ENCODE measurements at places on chromosomes 3 and 15.

DNA sequence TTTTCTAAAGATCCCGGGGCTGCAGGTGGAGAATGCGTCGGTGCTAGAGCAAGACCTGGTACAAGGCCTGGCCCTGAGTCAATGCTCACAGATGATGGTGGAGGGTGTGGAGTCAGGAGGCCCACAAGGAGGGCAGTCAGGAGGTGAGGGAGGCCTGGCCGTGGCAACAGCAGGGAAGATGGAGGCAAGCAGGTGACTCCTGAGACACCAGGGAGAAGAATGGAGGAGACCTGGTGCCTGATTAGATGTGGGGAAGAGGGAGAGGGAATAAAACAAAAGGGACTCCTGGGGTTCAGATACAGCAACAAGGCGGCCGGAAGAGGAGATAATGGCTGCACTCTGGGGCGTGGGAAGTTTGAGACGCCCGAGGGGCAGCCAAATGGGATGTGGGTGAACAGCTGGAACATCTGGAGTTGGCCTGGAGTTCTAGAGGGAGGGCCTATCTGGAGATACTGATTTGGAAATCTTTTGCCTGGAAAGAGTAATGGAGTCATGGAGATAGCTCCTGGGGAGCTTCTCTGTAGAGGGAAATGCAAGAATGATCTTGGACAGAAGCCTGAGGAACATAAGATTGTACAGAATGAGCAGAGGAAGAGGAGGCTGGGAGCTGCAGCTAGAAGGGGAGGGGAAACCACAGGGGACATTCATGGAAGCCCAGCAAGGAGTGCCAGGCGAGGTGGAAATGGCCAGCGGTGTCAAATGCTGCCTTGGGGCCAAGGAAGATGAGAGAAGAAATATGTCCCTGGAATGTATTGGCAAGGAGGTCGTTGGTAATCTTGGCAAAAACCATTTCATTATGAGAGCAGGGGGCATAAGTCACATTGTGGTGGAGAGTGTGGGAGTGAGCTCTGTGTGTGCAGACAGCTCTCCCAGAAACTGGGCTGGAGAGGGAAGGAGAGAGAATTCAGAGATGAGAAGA lies 67.5 kb upstream of the CORO2B start:
- DNase-seq = no peak

DNA sequence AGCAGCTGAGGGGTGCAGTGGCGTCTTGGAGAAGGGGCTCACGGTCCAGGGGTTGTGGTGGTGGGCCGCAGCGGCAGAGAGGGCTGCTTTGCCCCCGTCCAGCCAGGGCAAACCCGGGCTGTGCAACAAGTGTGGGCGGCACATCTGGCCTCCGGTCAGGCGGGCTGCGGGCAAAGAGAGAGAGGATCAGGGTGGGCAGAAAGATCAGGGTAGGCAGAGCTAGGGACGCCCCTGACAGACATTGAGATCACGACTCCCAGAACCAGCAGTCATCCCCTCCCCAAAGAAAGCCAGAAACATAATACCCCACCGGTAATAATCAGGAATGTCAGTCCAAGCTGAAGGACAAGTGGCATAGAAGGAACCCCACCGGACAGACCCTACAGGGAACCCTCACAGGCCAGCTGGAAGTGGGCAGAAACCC lies 6.8 kb downstream of the GATA2 start:
- DNase-seq = no peak

GRCh38 chr3:76820481-76820880 lies 219.4 kb upstream of the ROBO2 start:
- DNase-seq = no peak

GRCh38 chr3:66053550-66054094 lies 14.9 kb upstream of the MAGI1 start:
- no peak for DNase-seq

DNA sequence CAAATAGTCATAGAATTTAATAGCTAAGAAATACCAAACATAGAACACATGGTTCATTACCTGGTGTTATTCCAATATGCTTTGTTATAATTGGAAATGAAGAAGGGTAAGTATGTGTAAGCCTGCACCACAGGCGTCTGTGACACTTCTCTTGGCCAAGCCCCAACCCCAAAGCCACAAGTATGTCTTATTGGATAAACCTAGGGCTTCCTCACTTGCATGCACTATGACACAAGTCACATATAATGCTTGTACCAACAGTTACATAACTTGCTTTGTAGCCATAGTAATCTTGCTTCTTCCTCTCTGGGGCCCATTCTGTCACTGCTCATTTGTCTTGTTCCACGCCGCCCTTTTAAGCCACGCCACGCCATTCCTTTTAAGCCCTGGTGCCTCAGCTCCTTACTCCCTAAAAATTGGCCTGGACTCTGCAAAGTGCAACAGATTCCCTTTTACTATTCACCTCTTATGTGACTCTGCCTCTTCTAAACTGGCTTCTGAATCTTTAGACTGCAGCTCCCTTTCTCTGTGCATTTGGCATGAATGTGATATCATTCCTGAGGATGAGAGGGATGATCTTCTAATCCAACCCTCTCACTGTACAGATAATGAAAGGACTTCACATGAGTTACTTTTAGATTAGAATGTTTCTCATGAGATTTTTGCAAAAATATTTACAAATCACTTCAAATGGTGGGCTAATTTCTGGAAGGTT lies 48.1 kb upstream of the EPHA3 start:
- no peak for DNase-seq

GRCh38 chr3:84692261-84692660 lies 266.5 kb upstream of the CADM2 start:
- DNase-seq = no peak

GRCh38 chr15:47961401-47962090 lies 159.2 kb upstream of the SLC24A5 start:
- no peak for DNase-seq

DNA sequence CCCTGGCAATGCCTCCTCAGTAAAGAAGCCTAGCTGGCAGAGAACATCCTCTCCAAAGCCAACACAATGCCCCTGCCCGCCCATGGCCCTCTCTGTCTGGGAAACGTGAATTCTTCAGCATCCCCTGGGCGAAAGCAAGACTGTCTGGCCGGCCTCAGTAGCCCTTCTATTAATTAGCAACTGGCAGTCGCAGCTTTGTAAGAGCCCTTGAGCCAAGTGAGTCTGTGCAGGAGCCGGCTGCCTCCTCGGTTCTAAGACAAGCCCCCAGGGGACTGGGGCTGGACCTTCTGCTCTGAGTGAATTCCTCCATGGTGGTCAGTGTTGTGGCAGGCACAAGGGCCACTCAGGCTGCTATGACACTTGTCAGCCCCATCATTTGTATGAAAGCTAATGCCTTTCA lies 7.4 kb downstream of the HCN4 start:
- DNase-seq = no peak

DNA sequence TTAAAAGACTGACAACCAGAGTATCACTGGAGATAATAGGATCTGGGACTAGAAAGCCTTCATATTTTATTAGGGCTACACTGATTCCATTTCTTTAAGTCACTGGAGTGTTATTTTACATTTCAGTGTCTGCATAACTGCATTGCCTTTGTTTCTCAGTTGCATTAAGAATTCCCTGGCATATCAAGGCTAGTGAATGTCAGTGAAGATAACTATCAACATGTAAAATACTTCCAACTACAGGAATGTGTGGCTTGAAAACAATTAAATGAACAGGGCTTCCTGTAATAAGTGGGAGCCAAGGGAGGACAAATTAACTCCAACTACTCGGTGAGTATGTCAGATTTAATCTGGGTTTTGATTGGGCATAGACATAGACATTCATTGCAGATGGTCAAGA lies 628.5 kb downstream of the ROBO2 start:
- DNase-seq = no peak

DNA sequence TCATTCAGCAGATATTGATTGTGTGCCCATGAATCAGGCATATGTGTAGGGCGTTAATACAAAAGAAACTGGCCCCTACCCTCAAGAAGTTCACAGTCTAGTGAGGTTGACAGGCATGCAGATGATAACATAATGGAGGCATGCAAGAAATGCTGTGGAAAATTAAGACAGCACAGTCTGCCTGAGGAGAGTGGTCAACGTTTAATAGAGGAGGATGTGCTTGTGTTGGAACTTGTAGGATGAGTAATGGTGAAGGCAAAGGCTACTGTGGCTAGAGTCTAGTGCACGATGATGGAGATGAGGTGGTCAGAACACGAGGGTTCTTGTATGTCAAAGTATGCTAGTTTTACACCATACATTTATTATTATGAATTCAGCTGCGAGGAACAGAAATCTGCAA lies 295.7 kb downstream of the SOX2 start:
- DNase-seq = no peak

DNA sequence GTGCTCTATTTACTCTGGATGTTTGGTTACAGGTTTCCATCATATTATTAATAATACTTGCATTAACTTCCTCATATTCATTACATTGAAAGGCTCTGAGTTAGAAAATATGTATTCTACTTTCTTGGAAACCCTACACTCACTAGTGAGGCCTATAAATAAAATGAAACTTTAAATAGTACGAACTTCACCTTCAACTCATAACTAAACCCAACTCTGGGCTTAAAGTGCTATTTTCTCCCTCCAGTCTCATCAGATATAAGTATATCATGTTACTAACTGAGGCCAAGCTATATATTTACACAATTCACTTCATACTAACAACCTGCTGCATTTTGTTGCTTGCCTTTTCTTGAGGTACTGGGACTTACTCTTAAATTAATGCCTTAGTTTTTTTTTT lies 306.7 kb downstream of the TIGIT start:
- no peak for DNase-seq

GRCh38 chr3:139897759-139898158 lies 37.2 kb upstream of the CLSTN2 start:
- no peak for DNase-seq

DNA sequence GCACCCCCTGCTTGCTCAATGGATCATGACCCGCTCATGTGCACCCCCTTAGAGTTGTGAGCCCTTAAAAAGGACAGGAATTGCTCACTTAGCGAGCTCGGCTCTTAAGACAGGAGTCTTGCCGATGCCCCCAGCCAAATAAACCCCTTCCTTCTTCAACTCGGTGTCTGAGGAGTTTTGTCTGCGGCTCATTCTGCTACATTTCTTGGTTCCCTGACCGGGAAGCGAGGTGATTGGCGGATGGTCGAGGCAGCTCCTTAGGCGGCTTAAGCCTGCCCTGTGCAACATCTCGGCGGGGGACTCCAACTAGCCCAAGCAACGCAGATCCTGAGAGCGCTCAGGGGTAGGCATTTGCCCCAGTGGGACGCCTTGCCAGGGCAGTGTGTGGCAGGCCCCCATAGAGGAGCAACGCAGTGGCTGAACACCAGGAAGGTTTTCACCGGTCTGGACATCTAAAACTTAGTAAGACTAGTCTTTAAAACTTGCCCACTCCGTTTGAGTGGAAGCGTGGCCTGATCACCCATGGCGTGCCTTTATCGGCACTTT lies 9.5 kb downstream of the SLCO2A1 start:
- DNase-seq = no peak

- DNase-seq = no peak
Measured at GRCh38 chr3:108907194-108907593, 46.5 kb downstream of the GUCA1C start.

GRCh38 chr3:42053476-42053875 lies 37.7 kb upstream of the TRAK1 start:
- DNase-seq = no peak

DNA sequence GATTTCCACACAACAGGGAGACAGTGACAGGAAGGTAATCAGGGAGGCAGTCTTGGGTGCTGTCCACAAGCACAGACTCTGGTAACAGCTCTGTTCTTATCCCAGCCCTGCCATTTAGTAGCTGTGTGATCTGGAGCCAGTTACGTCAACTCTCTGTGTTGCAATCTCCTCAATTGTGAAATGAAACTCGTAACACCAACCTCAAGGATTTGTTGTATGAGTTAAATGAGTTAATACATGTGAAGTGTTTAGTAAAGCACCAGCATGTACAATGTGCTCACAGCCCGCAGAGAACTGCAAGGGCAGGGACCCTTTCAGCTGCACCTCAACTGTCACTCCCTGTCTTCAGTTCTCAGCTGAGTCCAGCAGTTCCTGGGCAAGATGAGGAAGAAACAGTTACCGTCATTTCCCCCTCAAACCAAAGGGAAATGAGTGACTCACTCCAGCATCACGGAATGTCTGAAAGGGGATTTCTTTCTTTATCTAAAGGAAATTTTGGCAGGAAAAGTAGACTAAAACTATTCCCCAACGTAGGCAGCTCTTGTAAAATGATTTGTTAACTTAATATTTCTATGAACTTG lies 39.9 kb upstream of the MB21D2 start:
- no peak for DNase-seq

DNA sequence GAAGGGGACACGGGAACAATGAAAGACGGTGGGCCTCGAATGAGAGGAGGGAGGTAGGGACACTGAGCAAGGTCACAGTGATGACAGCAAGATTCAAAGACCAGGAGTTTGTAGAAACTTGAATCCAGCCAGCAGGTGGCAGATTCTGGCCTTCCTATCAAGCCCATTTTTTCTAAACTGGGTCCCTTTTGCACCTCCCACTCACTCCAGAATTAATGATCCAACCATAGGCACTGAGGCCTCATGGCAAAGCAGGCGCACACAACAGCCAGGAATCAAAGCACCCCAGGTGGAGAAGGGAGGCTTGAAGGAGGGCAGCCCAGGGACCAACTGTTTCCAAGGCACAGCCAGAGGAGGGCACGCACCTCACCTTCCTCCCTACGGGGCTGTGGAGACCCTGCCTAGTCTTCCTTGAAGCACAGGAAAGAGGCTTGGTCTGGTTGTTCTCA lies 90.2 kb downstream of the ANP32A start:
- no peak for DNase-seq

- no peak for DNase-seq
Measured at GRCh38 chr3:106908181-106908938, 468.9 kb upstream of the CCDC54 start.

DNA sequence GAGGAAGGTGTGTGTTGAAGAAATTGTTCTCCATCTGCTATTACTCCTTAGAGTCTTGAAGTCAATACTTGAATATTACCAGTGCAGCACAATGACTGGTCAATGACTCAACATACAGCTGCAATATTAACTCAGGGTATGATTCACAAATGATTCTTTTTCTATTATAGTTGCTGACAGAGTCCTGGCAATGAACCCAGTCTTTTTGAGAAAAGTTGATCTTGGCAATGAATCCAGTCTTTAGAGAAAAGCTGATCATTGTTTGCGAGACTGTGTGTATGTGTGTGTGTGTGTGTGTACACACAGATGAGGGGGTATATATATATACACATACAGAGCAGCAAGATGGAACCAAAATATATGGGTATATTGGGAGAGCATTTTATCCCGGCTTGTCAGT lies 315.1 kb downstream of the ZNF385D start:
- no peak for DNase-seq

DNA sequence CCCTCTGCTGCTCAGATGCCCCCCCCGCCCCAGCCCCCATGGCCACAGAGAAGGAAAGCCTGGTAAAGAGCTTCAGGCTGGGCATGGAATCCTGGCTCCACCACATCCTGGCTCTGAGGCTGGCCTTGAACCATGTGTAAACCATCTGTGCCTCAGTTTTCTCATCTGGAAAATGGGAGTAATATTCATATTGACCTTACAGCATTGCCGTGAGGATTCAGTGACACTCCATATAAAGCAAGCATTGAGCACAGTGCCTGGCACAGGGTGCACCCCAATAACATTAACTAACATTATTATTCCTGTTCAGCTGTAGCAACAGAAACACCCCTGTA lies 150.7 kb downstream of the XXYLT1 start:
- no peak for DNase-seq

All from activated T-cell treated with anti-CD3 and anti-CD28 coated beads for 1 hour (primary cell).